NCI-H1417 treated with DMSO at 0.1 percent for 48 hours (cell line): ENCODE measurements at places on chromosomes 16 and 17.

GRCh38 chr17:2309338-2310154 is 5.8 kb downstream of the SRR start:
- no peak for DNase-seq

- DNase-seq, result no peak
These were observed 148.7 kb downstream of the GRIN2A start for GRCh38 chr16:10033556-10033955.

DNA sequence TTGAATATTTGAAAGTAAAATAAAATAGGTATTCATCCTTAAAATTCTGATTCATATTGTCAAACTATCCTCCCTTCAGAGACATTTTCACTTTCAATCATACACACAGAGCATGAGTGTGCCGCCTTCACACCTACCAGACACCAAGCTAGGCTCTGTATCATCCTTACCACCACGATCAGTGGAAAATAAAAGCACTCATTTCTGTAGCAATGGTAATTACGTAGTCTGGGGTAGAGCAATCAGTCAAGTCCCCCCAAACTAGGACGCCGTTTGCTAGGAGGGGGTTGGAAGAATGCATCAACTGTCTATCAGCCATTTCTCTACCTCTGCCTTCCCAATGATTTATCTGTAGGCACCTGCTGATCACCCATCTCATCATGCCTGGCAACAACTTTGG is 84.6 kb upstream of the GRIN2A start:
- no peak for DNase-seq

GRCh38 chr16:54140057-54140787 is 146.4 kb downstream of the IRX3 start:
- no peak for DNase-seq

GRCh38 chr17:67322042-67322787 is 44.2 kb downstream of the PSMD12 start:
- DNase-seq, result no peak

- no peak for DNase-seq
These were observed 7.5 kb upstream of the DNAJA2 start for GRCh38 chr16:46980926-46981325.

- DNase-seq, result no peak
These were observed 953 bp upstream of the NECAB2 start for GRCh38 chr16:83967091-83967490.

DNA sequence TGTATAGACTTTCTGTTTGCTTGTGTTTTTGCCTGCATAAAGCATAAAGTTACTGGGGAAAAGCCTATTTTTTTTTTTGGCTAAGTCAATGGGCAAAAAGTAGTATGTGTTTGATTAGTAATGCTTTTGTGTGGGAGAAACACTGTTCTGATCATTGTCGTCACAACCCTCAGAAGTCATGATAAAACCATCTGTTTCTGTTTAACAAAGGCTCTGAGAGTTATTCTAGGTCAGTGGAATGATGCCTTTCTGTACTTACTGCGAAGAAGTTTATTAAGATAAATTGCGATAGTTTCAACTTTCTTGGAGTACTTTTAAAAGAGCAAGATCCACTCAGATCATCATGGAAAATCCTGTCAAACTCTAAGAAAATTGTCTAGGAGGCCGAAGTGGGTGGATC is 80.9 kb downstream of the PRKCA start:
- DNase-seq, result no peak

GRCh38 chr17:78986649-78987328 is 7.1 kb upstream of the LGALS3BP start:
- no peak for DNase-seq

GRCh38 chr16:68434624-68435210 is 13.6 kb downstream of the SMPD3 start:
- no peak for DNase-seq

DNA sequence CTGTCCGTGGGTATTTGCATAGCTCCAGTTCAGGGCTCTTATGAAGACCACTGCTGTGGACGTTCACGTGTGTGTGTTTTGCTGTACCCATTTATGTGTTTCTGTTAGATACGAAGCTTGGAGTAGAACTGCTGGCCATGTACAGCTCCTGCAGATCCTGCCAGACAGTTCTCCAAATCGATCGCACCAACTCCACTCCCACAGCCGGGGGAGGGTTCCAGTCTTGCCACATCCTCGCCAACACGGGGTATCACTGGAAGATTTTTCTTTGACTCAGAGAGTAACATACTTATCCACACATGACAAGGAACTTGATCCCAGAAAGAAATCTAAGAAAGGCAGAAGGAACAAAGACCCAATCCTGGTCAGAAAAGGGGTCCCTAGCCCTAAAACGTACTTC is 37.4 kb downstream of the TMEM186 start:
- no peak for DNase-seq

DNA sequence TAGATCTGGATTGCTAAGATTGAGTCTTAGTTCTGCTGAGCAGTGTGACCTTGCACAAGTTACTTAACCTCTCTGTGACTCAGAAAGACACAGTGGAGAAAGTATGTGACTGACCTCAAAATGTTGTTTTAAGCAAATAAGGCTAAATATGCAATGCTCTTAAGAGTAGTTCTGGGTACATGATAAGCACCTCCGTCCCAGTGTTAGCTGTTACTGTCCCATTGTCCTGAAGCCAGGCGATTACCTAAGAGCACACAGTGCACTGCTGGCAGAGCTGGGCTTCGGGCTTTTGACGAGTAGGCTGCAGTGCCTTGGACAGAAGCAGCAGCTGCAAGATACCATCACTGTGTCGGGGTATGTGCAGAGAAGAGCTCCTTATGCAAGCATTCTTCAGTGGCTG is 32.7 kb upstream of the FOXF1 start:
- no peak for DNase-seq

GRCh38 chr16:86430814-86431213 is 79.5 kb upstream of the FOXF1 start:
- DNase-seq, result no peak

- DNase-seq, result no peak
These were observed 98.0 kb upstream of the KIF2B start for GRCh38 chr17:53724726-53725125.

DNA sequence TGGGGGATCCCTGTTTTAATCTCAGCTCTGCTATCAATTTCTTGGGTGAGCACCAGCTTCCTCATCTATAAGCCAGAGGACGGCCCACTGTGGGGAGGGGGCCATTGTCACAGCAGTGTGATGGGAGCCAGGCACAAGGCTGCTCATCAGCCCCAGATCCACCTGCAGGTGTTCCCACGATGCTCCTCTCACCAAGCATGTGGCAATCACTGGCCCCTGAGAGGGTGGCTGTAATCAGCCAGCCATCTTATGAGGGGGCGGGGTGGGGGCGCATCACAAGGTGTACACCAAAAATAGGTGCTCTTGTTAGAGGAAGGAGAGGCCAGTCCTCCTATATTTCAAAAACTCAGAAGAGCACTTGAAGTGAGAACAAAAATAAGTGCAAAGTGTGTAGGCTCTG is 31.2 kb downstream of the HNF1B start:
- DNase-seq, result no peak

DNA sequence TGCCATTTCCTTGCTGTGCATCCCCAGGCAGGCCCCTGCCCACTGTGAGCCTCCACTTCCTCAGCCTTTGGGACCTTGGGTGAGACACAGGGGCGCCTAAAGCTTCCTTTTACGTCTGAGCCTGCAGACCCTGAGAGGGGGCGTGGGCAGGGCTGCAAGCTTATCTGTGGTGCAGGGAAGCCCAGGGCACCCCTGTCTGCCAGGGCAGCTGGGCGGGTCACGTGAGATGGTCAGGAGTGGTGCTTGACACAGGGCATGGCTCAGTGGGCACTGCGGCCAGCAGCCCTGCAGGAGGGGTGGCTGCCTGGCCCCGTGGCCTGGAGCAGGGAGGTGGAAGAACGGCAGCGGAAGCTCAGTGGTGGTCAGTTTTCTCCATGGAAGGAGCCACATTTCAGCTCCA is 54.8 kb upstream of the ZC3H18 start:
- no peak for DNase-seq

DNA sequence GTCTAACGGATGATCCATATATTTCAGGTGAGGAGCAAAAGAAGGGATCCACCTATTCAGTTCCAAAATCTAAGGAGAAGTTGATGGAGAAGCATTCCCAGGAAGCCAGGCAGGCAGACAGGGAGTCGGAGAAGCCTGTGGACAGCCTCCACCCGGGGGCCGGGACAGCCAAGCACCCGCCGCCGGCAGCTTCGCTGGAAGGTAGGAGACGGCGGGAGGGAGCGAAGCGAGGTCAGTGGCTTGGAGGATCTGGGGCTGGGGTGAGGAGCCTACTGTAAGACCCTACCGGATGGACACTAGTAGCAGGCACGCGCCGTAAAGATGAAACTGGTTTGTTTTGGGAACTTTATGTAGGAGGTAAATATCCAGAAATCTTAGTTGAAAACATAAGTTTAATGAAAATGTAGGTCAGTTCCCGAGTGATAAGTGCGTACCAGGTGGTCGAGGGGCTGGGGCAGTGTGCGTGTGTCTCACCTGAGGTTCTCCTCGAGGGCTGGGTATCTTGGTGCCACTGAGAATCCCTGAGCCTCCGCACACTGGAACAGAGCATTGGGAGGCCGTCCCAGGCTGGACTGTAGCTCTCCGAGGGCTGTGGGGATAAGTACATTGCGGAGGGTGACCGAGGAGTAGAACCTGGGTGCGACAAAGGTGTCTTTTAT is 714 bp downstream of the SPATA33 start:
- no peak for DNase-seq

DNA sequence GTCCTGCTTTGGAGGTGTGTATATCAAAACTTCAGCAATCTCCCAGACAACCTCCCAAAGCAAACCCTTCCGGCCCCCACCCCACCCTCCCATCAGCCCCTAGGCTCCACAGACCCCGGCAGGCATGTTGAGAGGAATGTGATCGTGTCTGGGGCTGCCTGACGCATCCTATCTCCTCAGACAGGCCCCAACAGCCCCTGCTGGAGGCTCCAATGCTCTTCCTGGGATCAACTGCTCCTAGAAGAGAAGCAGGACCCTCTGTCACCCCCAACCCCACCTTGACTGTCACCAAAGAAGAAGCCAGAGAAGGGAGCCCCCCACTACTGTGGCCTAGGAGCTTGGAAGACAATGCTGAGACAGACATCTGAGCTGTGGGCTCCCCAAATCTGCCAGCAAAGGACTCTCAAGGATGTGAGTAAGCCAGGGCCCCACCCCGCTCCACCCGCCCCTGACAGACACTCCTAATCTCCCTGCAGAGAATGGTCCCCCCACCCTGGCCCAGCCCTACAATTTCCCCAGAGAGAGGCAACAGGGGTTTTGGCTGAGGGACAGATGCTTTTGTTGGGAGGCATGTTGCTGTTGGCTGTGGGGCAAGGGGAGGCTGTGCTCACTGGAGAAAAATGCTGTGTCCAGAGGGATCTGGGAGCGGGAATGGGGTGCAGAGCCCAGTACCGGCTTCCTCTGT is 1.6 kb upstream of the KRT14 start:
- no peak for DNase-seq

DNA sequence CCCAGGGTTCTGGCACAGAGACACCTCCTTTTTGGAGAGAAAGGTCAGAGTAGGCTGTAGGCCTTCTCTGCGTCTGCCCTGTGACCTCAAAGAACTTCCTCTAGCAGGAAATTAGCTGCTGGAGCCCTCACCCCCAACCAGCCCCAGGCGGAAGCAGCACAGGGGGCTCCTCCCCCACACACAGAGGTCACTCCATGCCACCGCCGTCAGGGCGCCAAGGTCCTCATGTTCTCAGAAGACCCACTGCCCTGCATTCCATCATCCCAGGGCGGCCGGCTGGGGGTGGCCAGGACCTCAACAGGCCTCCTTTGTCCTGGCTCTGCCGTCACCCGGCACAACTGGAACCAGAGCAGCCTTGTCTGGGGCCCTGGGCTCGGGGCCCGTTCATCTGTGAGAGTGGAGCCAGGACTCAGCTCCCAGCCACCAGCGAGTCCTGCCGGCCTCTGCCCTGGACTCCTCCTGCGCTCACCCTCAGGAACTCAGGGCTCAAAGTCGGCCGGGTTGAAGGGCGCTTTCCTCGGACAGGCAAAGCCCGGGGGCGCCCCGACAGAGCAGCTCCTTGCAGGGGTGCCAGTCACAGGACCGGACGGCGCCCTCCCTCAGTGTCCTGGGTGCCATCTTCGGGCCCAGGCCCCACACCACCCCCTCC is 1.2 kb downstream of the TMC6 start:
- DNase-seq, result no peak

DNA sequence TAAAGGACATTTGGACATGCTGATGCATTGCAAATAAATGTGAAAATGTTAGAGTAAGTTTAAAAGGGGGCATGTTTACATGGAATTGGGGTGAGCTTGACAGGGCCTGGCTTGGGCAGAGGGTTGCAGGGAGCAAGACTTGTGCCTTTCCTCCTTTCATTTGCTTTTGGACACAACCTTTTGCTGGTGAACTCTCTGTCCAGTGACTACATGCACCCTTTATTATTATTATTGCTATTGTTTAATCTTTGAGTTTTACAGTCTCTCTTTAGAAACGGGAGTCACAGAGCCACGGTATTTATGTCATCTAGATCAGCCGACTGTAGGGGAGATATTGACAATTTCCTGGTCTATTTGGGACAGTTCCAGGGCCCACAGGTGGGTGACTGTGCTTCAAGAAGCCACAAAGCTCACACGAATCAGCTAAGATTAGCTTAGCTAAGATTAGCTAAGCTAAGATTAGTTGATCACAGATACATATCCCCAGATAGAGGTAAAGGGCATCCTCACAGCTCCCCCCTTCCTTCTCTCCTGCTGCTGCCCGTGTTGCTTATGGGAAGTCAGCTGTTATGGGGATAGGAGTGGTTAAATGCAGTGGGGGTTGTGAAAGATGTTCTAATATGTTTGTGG is 28.9 kb upstream of the ETV4 start:
- no peak for DNase-seq

DNA sequence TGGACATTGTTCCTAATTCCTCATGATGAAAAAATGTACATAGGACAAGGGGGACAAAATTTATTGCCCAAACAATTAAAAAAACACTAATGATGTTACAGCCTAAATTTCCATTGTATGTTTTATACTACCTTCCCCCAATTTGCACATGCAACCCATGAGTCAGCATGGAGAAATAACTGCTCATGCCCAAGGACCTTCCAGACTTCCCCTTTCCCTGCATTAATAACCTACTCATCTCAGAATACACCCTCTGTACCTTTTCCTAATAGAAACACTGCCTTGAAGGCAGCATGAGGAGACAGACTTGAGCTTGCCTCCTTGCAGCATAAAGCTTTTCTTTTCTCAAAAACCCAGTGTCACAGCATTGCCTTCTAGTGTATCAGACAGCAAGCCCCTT is 2402.8 kb downstream of the TP53TG3F start:
- DNase-seq, result no peak

- DNase-seq, result no peak
These were observed 274.6 kb downstream of the HS3ST3B1 start for GRCh38 chr17:14575471-14575953.

GRCh38 chr17:51496378-51496777 is 236.0 kb downstream of the UTP18 start:
- no peak for DNase-seq

GRCh38 chr17:17849147-17849820 is 12.5 kb upstream of the SREBF1 start:
- DNase-seq, result no peak
